ENCODE measurements at places on chromosomes 7 and 10. TPM values are rescaled to one million over a fixed set of nuclear protein-coding genes. Genes with fewer than 3 reads are reported as not detected.
A peak's percentile ranks its signal among the peaks of the same experiment; 100 is the strongest.

NFE2L3 gene
- 1.2 TPM for total RNA-seq

DGKI gene
- 0.12 TPM for total RNA-seq

NXPH1 gene
- not detected for total RNA-seq

ARPC1A gene
- total RNA-seq: 32.8 TPM

TLX1 gene
- total RNA-seq: not detected

ANKRD22 gene
- total RNA-seq: 4.3 TPM

AGBL3 gene
- 4.1 TPM for total RNA-seq

- no peak for DNase-seq
- no peak overlapping the region for H3K4me3 ChIP-seq
- H3K36me3 ChIP-seq: no peaks in the 10 kb centered on the region
- no peaks in the 10 kb centered on the region for H3K4me1 ChIP-seq
- no peaks in the 10 kb centered on the region for H3K27me3 ChIP-seq
Measured at GRCh38 chr7:68613405-68613804, 984.9 kb upstream of the AUTS2 start.

- no peaks in the 10 kb centered on the region for H3K36me3 ChIP-seq
- no peaks in the 10 kb centered on the region for H3K27me3 ChIP-seq
- no peaks in the 10 kb centered on the region for H3K4me1 ChIP-seq
- no peak overlapping the region for H3K4me3 ChIP-seq
- peak overlapping the region; percentile 3 for H3K27ac ChIP-seq
Measured at GRCh38 chr7:2760098-2760889, 72.3 kb downstream of the AMZ1 start.

GRCh38 chr10:119817991-119818888, 54.4 kb downstream of the MCMBP start:
- peaks cover 6% of the 10 kb centered on the region for H3K36me3 ChIP-seq
- H3K27ac ChIP-seq: no peak overlapping the region
- peak; percentile 46 for DNase-seq
- no peaks in the 10 kb centered on the region for H3K4me1 ChIP-seq
- H3K4me3 ChIP-seq: peak overlapping the region; percentile 6
- no peaks in the 10 kb centered on the region for H3K27me3 ChIP-seq

- H3K36me3 ChIP-seq: no peaks in the 10 kb centered on the region
- no peak overlapping the region for H3K27ac ChIP-seq
- no peak for DNase-seq
- no peak overlapping the region for H3K4me3 ChIP-seq
Measured at GRCh38 chr10:26579256-26580063, 118.0 kb upstream of the PDSS1 start.

DNA sequence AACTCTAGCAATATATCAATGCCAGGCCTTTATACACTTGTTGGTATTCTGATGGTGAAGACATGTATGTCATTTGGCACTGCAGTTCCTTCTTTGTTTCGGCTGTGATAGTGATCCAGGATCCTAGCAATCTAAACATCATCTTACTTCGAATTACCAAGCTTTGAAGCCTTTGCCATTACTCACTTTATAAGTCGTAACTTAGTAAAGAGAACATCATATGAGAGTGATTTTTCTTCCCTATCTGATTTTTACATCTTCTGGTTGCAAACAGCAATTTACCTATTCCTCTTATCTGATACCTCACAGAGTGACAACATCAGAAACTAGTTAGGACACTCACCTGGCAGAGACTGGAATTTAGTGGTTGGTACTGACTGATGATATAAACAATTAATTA, 7.6 kb upstream of the BPGM start:
- H3K4me1 ChIP-seq: no peaks in the 10 kb centered on the region
- no peak overlapping the region for H3K27ac ChIP-seq
- H3K4me3 ChIP-seq: no peak overlapping the region

GRCh38 chr10:79254333-79255006, 92.8 kb upstream of the PPIF start:
- no peak overlapping the region for H3K4me3 ChIP-seq
- no peaks in the 10 kb centered on the region for H3K36me3 ChIP-seq
- H3K27ac ChIP-seq: no peak overlapping the region

- DNase-seq: no peak
- H3K4me1 ChIP-seq: no peaks in the 10 kb centered on the region
- H3K27ac ChIP-seq: no peak overlapping the region
Measured at GRCh38 chr7:151657173-151657572, 137.5 kb upstream of the RHEB start.

- no peak for DNase-seq
- H3K27ac ChIP-seq: no peak overlapping the region
- H3K4me1 ChIP-seq: no peaks in the 10 kb centered on the region
- H3K36me3 ChIP-seq: no peaks in the 10 kb centered on the region
- no peaks in the 10 kb centered on the region for H3K27me3 ChIP-seq
Measured at GRCh38 chr7:123398921-123399320, 135.5 kb downstream of the IQUB start.

GRCh38 chr7:56218510-56218909, 102.3 kb upstream of the NUPR2 start:
- H3K4me1 ChIP-seq: no peaks in the 10 kb centered on the region
- no peaks in the 10 kb centered on the region for H3K27me3 ChIP-seq
- no peak for DNase-seq
- H3K27ac ChIP-seq: no peak overlapping the region
- no peak overlapping the region for H3K4me3 ChIP-seq
- no peaks in the 10 kb centered on the region for H3K36me3 ChIP-seq

DNA sequence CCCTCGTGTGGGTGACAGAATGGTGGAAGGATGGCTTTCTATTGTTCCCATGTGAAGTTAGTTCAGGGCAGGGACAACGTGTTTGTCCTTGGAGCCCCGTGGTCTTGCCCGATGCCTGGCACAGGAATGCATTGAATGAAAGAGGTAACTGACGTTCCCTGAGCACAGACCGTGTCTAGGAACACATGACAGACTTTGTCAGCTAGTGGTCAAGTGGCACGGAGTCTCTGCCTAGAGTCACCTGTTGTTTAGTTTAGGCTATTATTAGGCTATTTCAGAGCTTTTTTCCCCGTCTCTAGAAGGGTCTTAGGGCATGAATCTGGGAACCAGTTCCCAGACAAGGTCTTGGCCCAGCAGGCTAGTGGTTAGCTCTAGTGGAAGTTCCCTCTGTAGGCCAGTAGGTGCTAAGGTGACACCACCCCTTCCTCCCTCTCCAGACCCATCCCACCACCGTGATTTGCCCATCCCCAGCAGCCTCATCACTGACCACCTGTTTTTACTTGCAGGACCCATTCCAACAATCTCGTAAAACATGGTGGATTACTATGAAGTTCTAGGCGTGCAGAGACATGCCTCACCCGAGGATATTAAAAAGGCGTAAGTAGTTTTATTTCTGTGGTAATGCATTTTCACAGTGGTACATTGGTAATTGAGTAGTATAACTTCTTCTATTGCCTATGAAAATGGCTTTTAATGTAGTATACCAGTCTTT, 21.4 kb downstream of the DNAJB6 start:
- H3K4me3 ChIP-seq: no peak overlapping the region
- peaks cover 10% of the 10 kb centered on the region for H3K36me3 ChIP-seq
- H3K27me3 ChIP-seq: no peaks in the 10 kb centered on the region
- DNase-seq: no peak
- no peaks in the 10 kb centered on the region for H3K4me1 ChIP-seq

DNA sequence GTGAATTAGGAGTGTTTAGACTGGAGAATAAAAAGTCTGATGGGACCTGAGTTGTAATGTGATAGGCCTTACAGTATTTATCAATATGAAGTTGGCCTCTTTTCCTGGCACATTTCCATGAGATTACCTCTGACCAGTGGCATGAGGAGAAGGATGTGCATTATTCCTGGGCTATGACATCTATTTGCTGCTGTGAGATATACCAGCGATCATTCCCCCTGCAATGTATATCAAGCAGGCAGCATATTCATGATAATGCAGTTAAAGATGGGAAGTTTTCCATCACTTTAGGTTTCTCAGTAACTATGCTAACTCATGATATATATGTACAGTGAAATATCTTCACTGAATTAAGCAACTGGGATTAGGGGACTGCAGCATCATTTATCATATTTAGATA, 142.8 kb upstream of the MBL2 start:
- DNase-seq: no peak
- H3K4me1 ChIP-seq: no peaks in the 10 kb centered on the region

GRCh38 chr10:66926841-66927240, 1.0 kb downstream of the LRRTM3 start:
- no peaks in the 10 kb centered on the region for H3K36me3 ChIP-seq
- H3K27ac ChIP-seq: no peak overlapping the region
- H3K4me3 ChIP-seq: no peak overlapping the region
- H3K27me3 ChIP-seq: peaks cover 3% of the 10 kb centered on the region
- no peaks in the 10 kb centered on the region for H3K4me1 ChIP-seq

GRCh38 chr10:104218751-104219150, 13.4 kb downstream of the CFAP43 start:
- no peaks in the 10 kb centered on the region for H3K36me3 ChIP-seq
- no peak overlapping the region for H3K27ac ChIP-seq
- DNase-seq: no peak

DNA sequence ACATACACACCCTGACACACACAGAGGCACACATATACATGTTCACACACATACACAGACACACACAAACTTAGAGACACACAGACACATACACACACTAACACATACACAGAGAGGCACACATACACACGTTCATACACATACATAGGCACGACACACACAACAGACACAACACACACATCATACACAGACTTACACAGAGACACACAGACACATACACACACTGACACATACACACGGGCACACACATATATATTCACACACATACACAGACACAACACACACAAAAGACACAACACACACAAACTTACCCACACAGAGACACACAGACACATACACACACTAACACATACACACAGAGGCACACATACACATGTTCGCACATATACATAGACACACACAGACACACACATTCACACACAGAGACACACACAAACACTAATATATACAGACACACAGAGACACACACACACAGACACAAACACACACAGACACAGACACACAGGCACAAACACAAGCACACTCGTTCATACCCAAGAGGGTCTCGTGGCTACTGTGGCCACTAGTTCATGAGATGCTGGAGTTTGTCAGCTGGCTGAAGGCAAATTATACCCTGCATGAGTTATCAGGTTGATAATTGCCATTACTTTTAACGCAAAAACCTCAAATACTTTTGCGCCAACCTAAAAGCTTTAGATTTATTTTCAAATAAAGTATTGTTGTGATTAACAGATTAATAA, 17.7 kb upstream of the KLF6 start:
- H3K27me3 ChIP-seq: no peaks in the 10 kb centered on the region
- H3K4me3 ChIP-seq: no peak overlapping the region
- no peak for DNase-seq
- no peak overlapping the region for H3K27ac ChIP-seq
- peaks cover 13% of the 10 kb centered on the region for H3K4me1 ChIP-seq

GRCh38 chr7:81478664-81479063, 291.2 kb downstream of the HGF start:
- DNase-seq: peak; percentile 77
- H3K36me3 ChIP-seq: no peaks in the 10 kb centered on the region
- no peaks in the 10 kb centered on the region for H3K27me3 ChIP-seq
- no peaks in the 10 kb centered on the region for H3K4me1 ChIP-seq
- H3K27ac ChIP-seq: no peak overlapping the region
- no peak overlapping the region for H3K4me3 ChIP-seq

DNA sequence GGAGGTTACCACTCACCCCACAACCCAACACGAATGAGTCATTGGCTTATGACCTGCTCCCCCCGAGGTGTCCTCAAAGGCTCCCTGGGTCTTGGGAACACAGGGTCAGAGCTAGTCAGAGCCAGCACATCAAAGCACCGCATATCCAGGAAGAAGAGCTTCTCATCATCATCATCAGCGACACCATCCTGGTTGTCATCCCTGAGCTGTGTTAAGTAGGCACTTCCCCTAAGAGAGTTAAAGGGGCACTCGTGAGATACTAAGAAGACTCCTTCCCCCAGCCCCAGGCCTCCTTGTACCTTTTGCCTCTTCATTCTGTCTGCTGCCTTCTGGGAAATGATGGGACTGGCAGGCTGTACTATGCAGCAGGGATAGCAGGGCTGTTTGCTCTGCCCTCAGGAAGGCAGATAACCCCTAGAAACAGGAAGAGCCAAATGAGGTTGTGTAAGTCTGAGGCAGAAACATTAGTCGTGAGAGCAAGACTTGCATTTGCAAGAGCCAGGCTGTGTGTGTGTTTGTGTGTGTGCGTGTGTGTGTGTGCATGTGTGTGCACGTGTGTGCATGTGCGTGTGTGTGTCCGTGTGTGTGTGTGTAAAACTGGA, 11.1 kb upstream of the CPA1 start:
- H3K4me1 ChIP-seq: peaks cover 39% of the 10 kb centered on the region
- no peak overlapping the region for H3K4me3 ChIP-seq
- H3K27me3 ChIP-seq: no peaks in the 10 kb centered on the region
- no peak for DNase-seq
- H3K27ac ChIP-seq: no peak overlapping the region

- no peak for DNase-seq
- no peaks in the 10 kb centered on the region for H3K36me3 ChIP-seq
- H3K4me1 ChIP-seq: no peaks in the 10 kb centered on the region
- no peaks in the 10 kb centered on the region for H3K27me3 ChIP-seq
Measured at GRCh38 chr7:146956321-146956720, 839.7 kb downstream of the CNTNAP2 start.

GRCh38 chr7:33904681-33905388, 504 bp upstream of the BMPER start:
- no peak overlapping the region for H3K27ac ChIP-seq
- no peaks in the 10 kb centered on the region for H3K27me3 ChIP-seq
- no peaks in the 10 kb centered on the region for H3K36me3 ChIP-seq
- DNase-seq: peak; percentile 74
- peak overlapping the region; percentile 41 for H3K4me3 ChIP-seq

GRCh38 chr10:131787961-131788360, 112.8 kb upstream of the PPP2R2D start:
- no peak for DNase-seq
- no peak overlapping the region for H3K27ac ChIP-seq
- no peaks in the 10 kb centered on the region for H3K4me1 ChIP-seq

DNA sequence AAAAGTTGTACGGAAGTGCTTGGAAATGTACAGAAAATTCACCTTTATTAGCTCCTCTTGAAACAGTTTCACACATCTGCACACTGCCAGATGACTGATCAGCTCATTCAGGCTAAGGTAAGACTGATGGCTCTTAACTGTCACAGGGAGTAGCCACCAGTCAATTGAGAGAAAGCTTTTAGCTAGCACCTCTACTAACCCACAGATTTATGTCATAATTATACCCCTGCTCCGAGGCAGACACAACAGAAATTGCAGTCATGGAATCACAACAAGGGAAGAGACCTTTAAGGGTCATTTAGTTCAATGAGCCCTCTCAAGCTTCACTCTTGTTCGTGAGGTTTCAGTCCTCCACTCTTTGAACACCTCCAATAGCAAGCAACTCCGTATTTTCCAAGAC, 235.4 kb downstream of the TRIL start:
- no peaks in the 10 kb centered on the region for H3K36me3 ChIP-seq
- H3K27me3 ChIP-seq: no peaks in the 10 kb centered on the region
- no peak for DNase-seq
